ENCODE measurements at places on chromosomes 1 and 21.

DNA sequence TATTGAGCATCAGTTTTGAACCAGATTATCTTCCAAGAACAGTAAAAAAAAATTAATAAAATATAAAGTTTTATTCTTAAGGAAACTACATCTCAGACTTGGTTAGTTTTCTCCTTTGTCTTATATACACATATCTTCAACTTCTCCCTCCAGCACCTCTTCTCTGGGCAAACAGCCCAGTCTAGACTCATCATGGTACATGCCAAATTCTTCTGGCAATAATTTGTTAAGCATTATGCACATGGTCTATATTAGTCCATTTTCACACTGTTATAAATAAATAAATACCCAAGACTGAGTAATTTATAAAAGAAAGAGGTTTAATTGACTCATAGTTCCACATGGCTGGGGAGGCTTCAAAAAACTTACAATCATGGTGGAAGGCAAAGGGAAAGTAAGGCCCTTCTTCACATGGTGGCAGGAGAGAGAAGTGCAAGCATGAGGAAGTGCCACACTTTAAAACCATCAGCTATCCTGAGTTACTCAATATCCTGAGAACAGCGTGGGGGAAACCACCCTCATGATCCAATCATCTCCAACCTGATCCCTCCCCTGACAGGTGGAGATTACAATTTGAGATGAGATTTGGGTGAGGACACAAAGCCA is 108.7 kb upstream of the RNPC3 start:
- no peak for DNase-seq

DNA sequence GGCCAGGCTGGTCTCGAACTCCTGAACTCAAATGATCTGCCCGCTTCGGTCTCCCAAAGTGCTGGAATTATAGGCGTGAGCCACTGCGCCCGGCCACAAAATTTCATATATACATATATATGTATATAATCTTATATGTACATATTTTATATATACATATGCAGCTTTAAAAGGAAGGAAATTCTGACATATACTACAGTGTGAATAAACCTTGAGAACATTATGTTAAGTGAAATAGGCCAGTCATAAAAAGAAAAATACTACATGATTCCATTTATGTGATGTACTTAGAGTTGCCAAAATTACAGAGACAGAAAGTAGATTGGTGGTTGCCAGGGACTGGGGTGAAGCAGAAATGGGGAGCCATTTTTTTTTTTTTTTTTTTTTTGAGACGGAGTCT is 63.2 kb downstream of the NUP210L start:
- DNase-seq: no peak

- DNase-seq: peak; percentile 10
Observed at GRCh38 chr21:45511661-45512431, 30.4 kb downstream of the SLC19A1 start.

GRCh38 chr21:15706696-15707095 is 23.1 kb upstream of the USP25 start:
- DNase-seq: no peak

DNA sequence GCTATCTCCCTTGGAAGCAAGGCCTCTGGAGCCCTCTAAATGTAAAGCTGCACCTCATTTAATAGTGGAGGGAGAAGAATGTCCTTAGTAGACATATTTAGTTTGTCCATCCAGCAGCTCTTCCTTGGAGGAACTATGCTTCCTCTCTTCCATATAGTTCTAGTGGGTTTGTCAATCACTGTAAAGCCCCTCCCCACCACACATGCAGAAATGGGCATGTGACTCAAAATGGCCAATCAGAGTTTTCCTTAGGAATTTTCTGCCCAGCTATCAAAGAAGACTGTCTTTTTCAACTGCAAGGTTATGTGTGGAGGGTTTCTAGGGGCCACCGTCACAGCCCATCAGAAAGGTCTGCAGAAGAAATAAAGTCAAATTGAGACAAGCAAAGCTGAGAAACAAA is 175.5 kb downstream of the MIS18A start:
- no peak for DNase-seq

- DNase-seq: peak; percentile 13
Observed at GRCh38 chr1:65792669-65793358, at the start of gene PDE4B. Gene PDE4B (plus strand): TSS chr1:65792895.

DNA sequence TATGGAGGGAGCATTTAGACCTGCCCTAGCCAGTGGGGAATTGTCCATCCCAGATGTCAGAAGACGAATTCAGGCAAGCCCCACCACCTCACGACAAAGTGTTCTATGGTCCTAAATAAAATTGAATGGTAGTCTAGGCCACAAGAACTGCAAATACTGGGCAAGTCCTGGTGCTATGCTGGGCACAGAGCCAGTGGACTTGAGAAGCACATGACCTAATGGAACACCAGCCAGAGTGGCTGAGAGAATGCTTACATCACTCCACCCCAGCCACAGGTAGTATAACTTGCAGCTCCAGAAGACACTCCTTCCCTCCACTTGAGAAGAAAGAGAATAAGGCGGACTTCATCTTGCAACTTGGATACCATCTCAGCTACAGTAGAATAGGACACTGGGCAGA is 567.3 kb upstream of the CXADR start:
- no peak for DNase-seq

- no peak for DNase-seq
Observed at GRCh38 chr1:2451741-2452140, 24.3 kb upstream of the PLCH2 start.

DNA sequence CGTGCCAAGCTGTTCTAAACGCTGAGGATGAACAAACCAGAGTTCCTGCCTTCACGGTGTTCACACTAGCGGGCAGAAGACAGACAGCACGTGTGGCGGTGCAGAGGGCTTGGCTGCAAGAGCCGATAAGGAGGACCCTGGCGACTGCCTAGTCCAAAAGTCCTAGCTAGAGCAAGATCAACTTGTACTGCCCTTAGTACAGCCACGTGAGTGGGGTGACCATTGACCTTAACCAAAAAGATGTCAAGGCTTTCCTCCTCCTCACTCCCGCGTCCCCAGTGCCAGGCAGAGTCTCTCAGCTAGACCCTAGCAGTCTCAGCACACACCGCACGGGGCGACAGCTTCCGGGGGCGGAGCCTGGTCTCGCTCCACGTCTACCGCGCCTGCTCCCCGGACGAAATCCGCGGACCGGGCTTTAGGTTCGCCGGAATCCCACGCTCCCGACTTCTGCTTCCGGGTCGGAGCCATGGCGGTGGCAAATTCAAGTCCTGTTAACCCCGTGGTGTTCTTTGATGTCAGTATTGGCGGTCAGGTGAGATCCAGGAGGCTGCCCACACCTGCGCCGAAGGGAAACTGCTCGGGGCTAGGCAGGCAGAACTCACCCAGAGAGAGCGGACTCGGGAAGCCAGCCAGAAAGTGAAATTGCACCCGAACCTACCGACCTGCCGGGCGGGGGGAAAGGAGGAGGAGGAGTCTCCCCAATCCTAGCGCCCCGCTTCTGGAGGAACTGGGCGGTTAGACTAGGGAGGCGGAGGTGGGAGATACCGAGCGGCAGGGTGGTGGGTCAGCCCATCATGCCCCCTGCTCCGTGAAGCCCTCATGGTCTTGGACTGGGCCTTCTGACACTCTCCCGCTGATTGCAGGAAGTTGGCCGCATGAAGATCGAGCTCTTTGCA is at the start of gene PPIH:
PPIH (plus strand) TSS at position 443 of the 896 bp plus-strand sequence; CDS start at position 467, 24 bp downstream.
- peak; percentile 94 for DNase-seq

DNA sequence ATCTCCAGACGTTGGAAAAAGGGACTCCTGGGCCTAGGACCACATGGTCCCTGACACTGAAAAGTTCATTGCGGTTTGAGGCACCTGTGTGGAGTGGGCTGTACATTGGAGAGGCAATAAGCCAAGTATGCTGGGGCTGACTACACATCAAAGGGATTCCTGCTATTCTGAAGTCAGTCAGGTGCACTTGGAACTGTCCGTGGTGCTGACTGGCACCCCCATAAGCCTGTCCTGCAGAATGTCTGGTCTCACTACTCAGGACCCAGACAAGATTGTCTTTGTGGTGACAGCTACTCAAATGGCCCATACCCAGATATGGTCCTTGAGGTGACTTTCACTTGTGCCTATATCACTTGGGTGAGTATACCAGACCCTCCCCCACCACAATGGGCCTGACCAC is 150.6 kb downstream of the RWDD3 start:
- DNase-seq: peak; percentile 28

Measured in left ventricle myocardium inferior (tissue), 1 donor.